ENCODE measurements at places on chromosomes 2 and 18.

GRCh38 chr2:200741468-200742202, 70.1 kb upstream of the BZW1 start:
- DNase-seq = no peak

DNA sequence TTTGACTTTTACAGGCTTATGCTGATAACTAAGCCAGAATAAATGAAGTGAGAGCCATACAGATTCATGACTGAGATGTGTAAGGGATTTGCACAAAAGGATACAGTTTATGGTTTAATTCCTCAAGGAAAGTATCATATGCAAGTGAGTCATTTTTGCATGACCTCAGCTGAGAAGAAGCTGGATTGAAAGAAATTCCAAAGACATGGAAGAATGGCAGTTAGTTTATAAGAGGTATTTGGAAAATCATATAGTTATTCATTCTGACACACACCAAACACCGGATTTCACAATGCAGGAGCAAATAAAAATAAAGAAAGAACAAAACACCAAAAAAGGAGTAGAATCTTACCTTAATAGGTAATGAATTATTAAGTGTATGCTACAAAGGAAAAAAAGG, 83.2 kb upstream of the RND3 start:
- peak; percentile 53 for DNase-seq

GRCh38 chr2:218031771-218032257, 29.0 kb upstream of the TNS1 start:
- no peak for DNase-seq

DNA sequence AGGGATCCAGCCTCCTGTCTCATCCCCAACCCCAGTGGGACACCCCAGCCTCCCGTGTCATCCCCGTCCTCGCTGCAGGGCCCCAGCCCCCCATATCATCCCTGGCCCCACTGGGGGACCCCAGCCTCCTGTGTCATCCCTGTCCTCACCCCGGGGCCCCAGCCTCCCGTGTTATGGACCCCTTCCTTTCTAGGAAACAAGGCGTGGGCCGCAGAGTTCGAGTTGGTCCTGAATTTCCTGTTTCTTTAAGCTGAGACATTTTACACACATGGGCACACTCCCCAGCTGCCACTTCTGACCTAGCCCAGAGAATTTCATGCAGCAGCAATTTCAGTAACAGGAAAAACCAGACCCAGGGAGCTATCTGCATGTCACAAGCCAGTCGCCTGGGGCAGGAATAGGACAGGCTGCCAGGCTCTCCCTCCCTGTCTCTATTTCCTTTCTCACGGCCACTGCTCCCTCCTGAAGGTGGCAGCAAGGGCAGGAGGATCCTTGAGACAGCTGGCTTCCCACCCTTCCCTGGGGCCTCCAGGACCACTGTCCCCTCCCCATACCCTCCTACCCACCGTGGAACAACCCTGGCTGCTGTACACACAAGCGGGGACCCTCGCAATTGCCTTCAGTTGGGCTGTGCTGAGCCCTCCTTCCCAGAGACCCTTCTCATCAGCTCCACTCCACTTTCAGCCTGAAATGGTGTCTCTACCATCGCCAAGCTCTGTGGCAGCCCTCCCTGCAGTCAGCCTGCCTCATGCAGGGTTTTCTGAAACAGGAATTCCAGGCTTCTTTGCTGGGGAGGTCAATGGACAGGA, 141.9 kb upstream of the ID2 start:
- DNase-seq = no peak

DNA sequence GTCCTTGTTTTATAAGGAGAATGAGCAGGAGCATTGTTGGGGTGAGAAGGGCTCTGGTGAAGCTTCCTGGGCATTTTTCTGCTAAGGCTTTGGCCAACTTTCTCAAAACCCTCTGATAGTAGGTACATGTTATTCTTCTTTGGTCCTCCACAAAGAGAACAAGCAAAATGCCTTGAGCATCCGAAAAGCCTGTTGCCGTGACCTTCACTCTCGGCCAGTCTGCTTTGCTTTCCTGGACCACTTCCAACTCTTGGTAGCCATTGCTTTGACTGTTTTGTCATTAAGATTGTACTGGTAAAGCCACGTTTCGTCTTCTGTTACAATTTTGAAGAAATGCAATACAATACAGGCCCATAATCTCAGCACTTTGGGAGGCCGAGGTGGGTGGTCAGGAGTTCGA, 27.4 kb upstream of the ALLC start:
- no peak for DNase-seq
